NCI-H460 (cell line): ENCODE measurements at places on chromosomes 12 and 14.

GRCh38 chr12:42769455-42769854 is 179.9 kb upstream of the PRICKLE1 start:
- DNase-seq, result no peak

- no peak for DNase-seq
These were observed 1053.8 kb downstream of the BCL11B start for GRCh38 chr14:98218218-98218617.

- no peak for DNase-seq
These were observed 72.2 kb downstream of the VCPKMT start for GRCh38 chr14:50044042-50044651.

DNA sequence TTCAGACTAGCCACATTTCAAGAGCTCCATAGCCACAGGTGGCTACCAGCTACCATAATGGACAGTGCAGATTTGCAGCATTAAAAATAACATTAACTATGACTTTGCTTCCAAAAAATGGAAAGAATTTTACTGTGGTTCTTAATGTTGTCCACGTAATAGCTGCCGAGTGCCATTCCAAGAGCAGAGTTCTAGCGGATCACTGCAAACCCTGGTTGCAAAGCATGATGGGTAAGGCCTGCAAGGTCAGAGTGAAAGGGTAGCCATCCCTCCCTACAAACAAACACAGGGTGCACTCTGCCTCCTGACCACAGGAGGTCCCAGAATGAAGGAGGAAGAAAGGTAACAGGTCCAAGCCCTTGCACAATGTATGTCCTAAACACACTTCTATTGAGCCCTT is 157.6 kb downstream of the DPF3 start:
- DNase-seq, result no peak

DNA sequence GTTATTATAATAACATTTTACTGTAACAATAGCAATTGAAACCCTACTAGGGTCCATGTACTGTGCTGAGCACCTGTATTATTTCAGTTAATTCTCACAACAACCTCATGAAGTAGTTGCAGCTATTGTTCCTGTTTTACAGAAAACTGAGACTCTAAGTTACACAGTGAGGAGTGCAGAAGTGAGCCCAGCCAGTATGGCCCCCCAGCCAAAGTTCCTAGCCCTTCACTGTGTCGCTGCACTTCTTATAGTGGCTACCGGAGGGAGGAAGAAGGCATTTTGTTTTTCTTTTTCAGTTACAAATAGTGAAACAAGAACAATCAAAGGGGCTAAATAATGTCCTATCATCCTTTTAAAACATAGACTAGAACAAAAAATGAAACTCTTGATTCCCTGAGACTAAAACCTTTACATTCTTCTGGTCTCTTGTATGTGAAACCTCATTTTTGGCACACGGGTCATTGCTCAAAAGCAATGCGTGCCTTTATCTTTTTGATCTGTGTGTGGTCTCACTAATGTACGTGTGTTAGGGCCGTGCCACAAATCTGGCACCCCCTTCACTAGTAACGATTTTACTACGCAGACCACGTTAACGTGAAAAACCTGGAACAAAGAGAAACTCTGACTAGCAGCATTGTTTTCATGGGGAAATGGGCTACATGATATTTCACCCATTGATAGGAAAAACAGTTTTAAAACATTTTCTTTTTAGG is 88.7 kb downstream of the LLPH start:
- no peak for DNase-seq

GRCh38 chr12:42735861-42736361 is 146.4 kb upstream of the PRICKLE1 start:
- no peak for DNase-seq

- DNase-seq, result no peak
These were observed 21.7 kb upstream of the TCL1B start for GRCh38 chr14:95664546-95664945.

- DNase-seq, result no peak
These were observed 3.7 kb upstream of the NECAP1 start for GRCh38 chr12:8078398-8078797.

DNA sequence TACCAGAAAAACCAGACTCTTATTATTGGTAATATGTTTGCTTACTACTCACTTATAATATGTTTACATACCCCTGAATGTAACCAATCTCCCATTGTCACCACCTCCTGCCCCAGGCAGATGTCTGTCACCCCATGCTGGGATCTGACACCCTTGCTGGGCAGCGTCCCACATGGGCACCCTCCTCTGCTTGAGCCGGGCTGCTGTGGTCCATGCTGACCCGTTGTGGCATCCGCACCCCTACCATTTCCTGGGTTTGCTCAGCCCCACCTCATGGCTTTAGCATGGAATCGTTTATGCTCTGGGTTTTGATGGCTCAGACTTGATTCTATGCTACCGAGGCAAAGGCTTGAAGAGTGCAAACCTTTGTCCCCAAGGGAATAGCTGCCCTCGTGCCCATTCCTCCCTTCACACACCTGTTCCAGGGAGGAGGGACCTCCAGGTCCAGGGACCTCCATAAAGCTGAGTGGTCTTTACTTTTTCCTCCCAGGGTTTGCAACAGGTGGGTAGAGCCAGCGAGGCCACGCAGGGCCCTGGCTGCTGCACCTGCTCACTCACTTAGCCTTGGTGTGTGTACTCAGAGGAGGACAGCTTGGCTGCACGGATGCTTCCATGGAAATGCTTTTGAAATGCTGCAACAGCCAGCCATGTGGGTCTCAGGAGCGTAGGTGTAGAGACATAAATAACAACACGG is 68.7 kb downstream of the PRMT8 start:
- DNase-seq, result no peak

DNA sequence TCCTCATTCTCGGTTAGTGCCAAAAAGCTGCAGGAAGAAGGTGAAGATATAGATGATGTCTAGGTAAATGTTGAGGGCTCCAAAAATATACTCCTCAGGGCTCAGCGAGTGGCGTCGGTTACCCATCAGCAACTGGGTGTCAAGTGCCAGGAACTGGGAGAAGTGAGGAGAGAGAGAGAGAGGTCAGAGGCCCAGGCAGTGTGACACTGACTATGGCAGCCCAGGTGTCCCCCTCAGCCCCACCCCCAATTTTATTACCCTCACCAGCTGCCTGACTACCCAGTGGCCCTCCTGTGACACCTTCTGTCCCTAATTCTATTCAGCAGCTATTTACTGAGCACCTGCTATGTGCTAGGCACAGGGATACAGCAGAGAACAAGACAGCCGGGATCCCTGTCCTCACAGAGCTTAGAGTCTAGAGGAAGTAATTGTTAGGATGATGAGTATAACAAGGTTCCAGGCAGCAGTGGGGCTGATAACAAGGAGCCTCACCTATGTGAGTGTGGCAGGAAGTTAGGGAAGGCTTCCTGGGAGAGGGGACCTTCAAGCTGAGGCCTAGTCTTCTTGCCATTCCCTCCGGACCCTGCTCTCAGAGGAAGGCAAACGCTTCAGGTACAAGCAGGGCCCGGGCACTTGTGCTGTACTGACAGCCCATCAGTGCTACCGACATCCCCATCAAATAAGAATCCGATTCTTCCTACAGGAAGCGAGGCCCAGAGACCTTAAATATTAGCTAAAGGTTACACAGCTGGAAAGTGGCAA is 27.8 kb upstream of the BCDIN3D start:
- no peak for DNase-seq

- no peak for DNase-seq
These were observed 770.5 kb downstream of the MED13L start for GRCh38 chr12:115506822-115507559.

DNA sequence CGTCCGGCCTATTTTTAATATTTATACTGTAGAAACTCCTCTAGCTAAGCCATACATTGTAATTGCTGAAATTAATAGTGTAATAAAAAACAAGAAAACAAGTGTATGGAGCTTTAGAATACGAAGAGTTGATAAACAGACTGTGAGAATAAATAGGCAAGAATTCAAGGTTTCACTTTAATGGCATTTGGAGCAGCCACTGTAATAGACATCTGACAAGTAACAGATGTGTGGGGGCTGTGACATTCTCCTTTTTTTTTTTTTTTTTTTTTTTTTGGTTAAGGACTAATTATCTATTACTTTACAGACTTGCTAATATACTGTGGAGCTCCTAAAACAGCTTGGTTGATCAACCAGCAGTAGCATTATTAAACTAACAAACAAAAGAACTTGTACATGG is 42.1 kb upstream of the CFAP54 start:
- no peak for DNase-seq

- no peak for DNase-seq
These were observed 1.6 kb downstream of the ALDH2 start for GRCh38 chr12:111768159-111768895.

- no peak for DNase-seq
These were observed 87.7 kb upstream of the FOXN3 start for GRCh38 chr14:89504602-89505313.

DNA sequence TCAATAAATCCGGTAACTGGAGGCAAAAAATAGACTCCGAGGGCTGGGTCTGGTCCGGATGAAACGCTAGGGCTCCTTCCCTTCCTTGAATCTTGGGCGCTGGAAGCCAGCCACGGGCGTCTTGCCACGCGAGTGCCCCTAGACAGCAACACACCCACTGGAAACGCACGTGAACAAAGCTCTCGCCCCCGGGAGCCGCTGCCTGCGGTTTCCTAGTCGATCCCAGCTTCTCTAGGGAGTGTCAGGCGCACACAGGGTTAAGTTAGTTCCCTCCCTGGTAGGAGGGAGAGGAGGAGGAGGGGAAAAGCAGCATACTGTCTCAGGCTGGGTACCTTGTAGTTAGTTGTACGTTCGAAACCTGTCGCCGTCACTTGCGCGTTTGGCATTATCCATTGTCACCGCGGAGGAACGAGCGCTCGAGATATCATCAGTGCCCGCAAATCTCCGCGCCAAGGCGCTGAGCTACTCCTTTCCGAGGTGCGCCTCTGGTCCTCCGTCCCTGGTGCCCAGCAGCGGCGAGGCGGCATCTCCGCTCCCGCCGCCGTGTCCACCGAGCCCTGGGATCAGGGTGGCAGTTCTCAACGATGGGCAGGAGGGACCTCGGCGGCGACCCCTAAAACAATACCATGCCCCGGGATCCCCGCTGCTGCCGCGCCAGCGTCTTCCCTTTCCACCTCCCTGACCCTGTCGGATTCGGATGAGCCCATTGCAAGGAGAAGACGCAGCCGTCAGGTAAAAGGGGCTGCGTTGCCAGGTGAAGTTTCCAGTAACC is at the start of gene FLRT2:
FLRT2 (plus strand) TSS at position 342 of the 772 bp plus-strand sequence. CDS start 91,371 bp downstream, outside the sequence.
- DNase-seq, result peak; percentile 75

DNA sequence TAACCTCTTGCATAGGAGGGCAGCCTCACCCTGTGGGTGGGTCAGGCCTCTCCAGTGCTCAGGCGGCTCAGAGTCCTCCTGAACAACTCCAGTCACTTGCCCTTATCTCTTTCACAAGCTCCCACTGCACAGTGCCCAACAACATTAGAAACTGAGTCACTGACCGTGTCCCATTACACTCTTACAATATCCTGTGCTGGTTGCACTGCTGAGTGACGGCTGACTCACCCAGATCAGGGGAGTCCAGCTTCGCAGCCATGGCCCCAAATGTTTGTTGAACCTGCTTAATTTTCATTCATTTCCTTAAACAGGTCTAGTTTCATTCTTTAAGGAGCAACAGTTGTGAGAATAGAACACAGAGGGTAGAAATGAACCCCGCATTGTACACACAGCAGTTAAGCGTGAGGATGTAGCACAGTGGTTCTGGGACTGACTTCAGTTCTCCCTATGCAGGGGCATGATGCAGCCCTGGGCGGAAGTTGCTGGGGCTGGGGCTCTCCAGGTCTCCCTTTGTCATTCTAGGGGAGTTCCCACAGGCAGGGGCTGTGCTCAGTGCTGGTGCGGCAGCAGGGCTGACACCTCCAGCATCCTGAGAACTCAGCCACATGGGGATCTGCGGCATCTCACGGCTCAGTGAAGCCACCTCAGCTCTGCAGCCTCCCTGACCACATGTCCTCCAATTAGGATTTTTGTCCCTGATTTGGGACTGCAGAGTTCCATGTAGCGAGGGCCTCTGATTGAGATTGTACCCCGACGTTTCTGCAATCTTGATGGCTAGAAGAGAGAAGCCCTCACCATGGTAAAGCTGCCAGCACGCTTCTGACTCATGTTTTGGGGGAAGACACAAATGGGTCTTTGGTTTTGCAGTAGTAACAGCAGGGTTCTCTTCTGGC is 16.1 kb downstream of the GPR68 start:
- DNase-seq, result no peak

GRCh38 chr12:68910128-68910527 is 22.8 kb downstream of the CPM start:
- DNase-seq, result no peak

DNA sequence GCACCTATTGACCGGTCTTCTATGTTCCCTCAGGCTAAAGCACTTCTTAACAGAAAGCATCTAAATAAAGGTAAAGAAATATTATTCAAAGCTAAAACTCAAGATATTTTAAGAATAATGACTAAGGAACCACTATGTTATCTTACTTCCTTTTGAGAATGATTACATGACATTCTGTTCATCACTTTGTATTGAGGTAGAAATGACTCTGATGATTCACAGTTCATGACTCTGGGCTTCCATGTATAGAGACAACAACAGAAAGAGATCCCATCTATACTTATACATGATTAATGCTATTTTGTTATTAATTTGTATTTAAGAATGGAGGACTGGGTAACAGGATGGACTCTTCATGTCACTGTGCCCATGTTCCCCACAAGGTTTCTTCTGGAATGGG is 218.3 kb upstream of the OR4E1 start:
- no peak for DNase-seq

DNA sequence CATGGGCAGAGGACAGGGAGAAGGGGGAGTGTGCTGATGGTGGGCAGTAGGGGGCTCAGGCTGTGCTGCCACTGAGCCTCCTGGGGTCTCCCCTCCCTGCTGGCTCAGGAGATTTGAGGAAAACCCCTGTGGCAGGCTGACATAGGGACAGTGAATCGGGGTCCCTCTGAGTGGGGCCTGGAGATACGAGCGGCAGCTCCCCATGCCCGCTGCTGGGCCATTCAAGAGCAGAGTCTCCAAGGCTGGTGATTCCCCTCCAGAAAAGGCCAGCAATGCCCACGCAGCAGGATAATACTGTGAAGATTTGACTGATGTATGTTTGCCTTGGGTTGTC is 288.7 kb upstream of the SFSWAP start:
- no peak for DNase-seq

DNA sequence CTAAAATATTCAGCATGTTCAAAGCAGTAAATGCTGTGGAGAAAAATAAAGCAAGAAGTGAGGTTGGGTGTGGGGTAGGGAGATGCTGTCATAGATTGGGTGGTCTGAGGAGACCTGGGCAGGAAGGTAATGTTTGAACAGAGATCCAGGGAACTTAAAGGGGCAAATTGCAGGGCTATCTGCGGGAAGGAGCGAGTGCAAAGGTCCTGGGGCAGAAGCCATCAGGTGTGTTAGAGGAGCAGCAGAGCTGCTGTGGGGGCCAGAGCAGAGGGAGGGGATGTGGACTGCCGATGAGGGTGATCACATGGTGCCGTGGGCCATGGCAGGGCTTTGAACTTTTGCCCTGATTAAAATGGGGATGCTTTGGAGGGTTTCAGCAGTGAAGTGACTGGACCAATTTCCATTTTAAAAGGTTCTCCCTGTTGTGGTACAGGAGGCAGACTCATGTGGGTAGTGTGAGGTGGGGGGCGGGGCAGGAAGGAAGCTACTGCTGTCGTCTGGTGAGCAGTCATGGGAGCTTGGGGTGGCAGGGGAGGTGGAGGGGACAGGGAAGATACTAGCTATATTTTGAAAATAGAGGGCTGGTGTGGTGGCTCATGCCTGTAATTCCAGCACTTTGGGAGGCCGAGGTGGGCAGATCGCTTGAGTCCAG is 145.0 kb downstream of the AACS start:
- no peak for DNase-seq
